ENCODE measurements at places on chromosomes 7 and 10.
A peak's percentile ranks its signal among the peaks of the same experiment; 100 is the strongest.

GRCh38 chr7:64183827-64184372, 23.1 kb upstream of the ZNF735 start:
- DNase-seq: no peak

- DNase-seq: no peak
Observed at GRCh38 chr7:158494162-158494586, 93.4 kb downstream of the PTPRN2 start.

- no peak for DNase-seq
Observed at GRCh38 chr7:2162959-2163358, 69.8 kb downstream of the MAD1L1 start.

DNA sequence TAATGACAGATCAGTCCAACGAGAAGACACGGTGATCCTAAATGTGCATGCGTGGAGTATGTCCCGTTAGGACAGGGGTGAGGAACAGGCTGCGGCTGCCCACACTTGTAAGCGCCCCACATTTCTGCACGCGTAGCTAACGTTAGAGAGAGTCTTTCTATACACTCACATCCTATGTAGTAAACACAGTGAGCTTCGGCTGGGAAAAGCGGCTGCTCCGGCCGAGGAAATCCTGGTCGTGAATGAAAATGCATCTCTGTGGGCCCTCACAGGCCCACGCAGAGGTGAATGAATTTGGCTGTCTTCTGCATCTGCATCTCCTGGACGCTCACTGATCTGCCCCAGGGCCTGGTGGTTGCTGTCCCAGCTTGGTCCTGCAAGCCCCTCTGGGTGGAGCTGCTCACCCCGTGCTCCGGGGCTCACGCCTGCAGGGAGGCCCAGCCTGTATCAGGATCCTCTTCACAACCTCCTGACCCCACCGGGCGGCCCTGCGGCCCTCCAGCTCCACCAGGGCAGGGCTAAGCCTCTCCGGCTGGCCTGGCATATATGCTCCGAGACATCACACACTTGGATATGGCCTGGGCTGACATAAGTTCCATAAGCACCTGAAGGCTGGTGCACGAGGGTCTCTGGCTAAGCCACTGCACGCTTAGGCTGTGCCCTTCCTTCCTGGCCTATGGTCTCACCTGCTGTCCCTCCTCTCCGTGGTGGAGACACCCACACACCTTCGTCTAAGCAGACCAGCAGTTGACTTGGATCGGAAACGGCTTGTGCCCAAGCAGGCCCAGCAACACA, 117.9 kb upstream of the DIP2C start:
- DNase-seq: no peak

DNA sequence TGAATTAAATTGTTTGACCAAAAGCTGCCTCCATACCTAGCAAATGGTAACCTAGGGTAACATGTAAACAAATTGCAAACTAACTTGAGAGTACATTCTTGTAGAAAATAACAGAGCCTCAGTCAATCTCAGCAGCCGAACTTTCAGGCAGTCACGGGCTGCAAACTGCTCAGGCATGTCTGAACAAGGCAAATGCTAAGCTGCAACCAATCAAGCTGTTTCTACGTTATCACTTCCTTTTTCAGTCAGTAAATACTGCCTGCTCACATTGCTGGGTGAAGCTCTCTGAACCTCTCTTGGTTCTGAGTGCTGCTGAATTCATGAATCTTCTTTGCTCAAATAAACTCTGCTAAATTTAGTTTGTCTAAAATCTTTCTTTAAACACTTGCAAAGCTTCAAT, 1212.4 kb downstream of the SORCS1 start:
- DNase-seq: peak; percentile 6

- DNase-seq: no peak
Observed at GRCh38 chr7:132805766-132806165, 229.5 kb upstream of the PLXNA4 start.

GRCh38 chr7:129784783-129785684, 167.7 kb downstream of the UBE2H start:
- DNase-seq: no peak

Measured in RPMI7951 (cell line).